Activated CD4-positive, alpha-beta T cell treated with anti-CD3 and anti-CD28 coated beads, Interleukin-2, Interleukin-6, amounts not matched to agents 100 ng/mL and 50 ng/mL, durations not matched to agents 16 hours and 8 hours (primary cell): ENCODE measurements at places on chromosomes 11 and 22.

DNA sequence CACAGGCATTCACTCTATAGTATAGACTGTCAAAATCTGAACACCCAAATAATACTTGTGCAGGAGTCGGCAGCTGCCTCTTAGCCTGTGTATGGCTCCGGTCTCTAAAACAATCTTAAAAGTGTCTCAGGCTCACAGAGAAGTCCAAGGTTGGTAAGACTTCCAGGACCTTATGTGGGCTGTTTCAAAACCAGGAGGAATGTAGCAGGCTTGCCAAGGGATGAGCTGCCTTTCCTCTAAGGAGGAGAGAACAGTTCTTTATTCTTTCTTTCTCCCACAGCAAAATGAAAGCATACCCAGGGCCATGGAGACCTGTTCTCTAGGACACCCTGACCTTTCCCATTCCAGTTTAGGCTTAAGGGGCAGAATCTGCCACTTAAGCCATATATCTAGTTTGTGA is 176.5 kb downstream of the TRPC6 start:
- no peak for DNase-seq

GRCh38 chr22:36386900-36387708 is 663 bp downstream of the MYH9 start:
- peak; percentile 73 for DNase-seq

DNA sequence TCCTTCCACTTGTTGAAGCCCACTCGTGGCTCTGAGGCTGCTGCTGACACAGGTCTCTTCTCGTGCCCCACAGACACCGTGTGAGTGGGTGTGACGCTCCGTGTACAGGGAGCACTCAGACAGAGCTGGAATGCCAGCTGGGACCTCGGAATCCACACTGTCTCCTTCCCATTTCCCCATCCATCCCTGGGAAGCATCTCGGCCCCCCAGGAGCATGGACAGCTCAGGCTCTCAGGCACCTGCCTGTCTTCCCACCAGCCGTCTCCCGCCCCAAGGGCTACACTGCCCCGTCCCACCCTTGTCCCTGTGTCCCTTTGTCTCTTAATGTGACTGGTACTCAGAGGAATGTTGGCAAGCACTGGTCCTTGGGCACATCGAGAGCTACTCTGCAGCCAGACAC is 63.8 kb downstream of the ARHGAP8 start:
- no peak for DNase-seq

DNA sequence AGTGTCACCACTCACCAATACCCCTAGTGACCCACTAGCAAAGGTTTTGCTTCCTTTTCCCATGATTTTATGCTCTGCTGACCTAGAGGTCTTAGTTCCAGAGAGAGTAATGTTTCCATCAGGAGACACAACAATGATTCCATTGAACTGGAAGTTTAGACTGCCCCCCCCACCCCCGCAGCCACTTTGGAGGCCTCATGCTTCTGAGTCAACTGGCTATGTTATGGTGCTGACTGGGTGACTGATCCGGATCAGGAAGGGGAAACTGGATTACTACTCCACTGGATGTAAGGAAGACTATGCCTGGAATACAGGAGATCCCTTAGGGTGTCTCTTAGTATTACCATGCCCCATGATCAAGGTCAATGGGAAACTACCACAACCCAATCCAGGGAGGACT is 633.6 kb downstream of the OPCML start:
- DNase-seq: no peak

- no peak for DNase-seq
Observed at GRCh38 chr11:33668468-33668825, 32.2 kb downstream of the C11orf91 start.

- no peak for DNase-seq
Observed at GRCh38 chr11:69869311-69869939, 50.2 kb upstream of the FGF3 start.

- no peak for DNase-seq
Observed at GRCh38 chr22:27311698-27312550, 489.6 kb downstream of the MN1 start.

- DNase-seq: peak; percentile 65
Observed at GRCh38 chr11:72091292-72091691, 10.6 kb downstream of the LRRC51 start.

GRCh38 chr11:45481026-45481425 is 184.4 kb downstream of the CHST1 start:
- no peak for DNase-seq

DNA sequence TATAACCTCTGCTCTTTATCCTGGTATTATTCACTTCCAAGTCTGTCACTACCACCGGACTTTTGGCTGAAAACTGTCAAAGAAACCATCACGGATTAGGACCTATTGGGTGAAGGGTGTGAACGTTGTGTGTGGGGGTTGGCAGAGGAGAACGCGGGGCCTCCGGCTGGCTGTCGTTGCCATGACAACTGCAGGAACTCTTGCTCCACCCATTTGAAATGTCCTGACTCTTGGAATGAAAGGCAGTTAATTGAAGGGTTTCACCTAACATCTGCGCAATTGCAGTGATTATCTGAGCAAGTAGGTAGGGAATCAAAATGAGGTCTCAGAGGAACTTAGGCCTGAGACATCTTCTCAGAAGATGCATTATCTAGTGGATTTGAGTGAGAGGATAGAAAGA is 60.9 kb upstream of the CLMP start:
- DNase-seq: no peak

DNA sequence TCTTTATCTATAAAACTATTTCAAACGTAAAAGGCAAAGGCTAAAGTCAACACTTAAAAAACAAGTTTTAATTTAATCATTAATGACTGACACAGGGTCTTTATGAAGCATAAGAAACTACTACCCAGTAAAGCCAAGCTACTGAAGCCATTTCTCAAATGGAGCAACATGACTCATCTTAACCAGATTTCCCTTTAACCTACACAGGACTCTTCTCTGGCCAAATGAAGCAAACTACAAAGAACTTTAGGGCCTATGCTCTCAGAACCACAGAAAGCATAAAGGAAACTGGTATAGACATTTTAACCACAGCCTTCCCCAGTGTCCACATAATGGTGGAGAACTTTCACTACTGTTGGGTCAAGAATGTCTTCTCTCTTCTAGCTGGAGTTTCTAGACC is 34.7 kb downstream of the ALG9 start:
- peak; percentile 6 for DNase-seq

GRCh38 chr11:133386262-133386661 is 146.0 kb downstream of the OPCML start:
- DNase-seq: no peak

DNA sequence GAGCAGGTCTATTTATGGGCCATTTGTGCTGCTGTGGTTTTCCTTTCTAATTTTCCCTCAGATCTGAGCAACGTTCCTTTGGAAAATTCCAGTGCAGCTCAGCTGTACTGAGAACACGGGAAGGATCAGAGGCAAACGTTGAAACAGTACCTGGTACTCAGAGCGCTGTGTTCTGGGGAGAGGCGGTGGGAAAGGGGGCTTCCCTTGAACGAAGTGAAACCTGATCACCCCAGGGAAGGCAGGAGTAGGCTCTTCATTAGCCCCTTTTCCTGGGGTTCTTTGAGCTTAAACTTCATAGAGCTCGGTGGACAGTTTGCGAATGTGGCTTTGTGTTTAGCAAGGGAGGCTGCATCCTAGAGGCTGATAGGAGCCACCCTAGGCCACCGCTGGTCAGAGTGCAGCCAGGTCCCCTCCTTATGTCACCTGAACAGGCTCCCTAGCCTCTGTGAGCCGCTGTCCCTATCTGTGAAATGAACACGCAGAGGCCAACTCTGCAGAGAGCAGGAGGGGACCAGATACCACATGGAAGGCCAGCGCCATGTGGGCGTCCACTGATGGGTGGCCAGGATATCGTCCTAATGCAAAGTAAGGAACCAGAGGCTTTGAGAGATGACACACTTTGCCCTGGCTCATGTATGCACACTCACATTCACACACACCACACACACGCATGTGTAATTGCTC is 1464.8 kb downstream of the BRD1 start:
- DNase-seq: no peak

GRCh38 chr22:27991586-27992293 is 72.7 kb upstream of the PITPNB start:
- no peak for DNase-seq

GRCh38 chr11:124644426-124645280 is 22.0 kb downstream of the TBRG1 start:
- DNase-seq: peak; percentile 24

- no peak for DNase-seq
Observed at GRCh38 chr11:124277207-124277606, 21.0 kb downstream of the OR8G5 start.

DNA sequence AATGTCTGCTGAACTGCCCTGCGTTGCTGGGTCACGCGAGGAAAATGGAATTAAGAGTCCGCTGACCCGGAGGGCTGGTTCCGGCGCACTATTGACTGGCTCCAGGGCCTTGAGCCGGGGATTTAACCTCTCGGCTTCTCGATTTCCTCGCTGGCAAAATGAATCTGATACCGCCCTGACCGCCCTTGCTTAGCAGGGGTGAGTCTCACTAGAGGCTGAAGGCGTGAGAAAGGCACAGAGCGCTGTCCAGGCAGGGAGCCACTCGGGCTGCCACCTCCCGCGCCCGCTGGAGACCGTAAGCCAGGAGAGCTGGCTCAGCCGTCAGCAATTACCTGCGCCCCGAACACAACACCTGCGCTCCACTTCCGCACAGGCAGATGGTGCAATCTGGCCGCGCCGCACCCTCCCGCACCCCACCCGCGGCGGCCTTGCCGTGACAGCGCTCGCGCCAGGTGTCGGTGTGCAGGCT is 65.6 kb downstream of the BUD13 start:
- no peak for DNase-seq

- no peak for DNase-seq
Observed at GRCh38 chr11:16989554-16989953, 24.7 kb downstream of the PLEKHA7 start.

DNA sequence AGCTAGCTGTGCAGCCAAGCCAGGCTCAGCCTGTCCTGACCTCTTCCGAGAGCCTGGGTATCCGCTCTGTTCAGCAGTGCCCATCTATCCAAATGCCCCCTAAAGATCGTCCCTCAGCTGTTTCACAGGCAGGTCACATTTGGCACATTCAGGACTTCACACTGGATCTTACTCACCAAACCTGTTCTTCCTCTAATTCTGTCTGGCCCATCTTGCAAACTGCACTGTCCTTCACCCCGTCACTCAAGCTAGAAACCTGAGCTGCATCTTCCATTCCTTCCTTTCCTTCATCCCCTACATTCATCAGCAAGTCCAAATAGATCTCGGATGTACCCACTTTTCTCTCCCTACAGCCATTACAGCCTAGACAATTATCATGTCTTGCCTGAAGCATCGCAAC is 60.7 kb upstream of the CSNK2A3 start:
- DNase-seq: no peak

GRCh38 chr11:124983674-124984511 is 29.9 kb downstream of the CCDC15 start:
- no peak for DNase-seq

- DNase-seq: no peak
Observed at GRCh38 chr11:78800096-78800690, 225.5 kb upstream of the NARS2 start.

- DNase-seq: no peak
Observed at GRCh38 chr11:80346353-80347059, 905.7 kb upstream of the TENM4 start.

- DNase-seq: no peak
Observed at GRCh38 chr11:106208760-106209159, 131.3 kb downstream of the AASDHPPT start.

DNA sequence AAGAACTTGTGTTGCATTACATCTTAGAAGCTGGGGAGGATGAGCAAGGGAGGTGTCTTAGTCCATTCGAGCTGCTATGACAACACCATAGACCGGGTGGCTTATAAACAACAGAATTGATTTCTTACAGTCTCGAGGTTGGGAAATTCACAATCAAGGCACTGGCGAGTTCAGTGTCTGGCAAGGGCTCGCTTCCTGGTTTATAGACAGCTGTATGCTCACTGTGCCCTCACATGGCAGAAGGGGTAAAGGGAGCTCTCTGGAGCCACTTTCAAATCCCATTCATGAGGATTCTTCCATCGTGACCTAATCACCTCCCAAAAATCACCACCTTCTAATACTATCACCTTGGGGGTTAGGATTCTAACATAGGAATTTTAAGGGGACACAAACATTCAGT is 150.0 kb upstream of the NECTIN1 start:
- DNase-seq: no peak

DNA sequence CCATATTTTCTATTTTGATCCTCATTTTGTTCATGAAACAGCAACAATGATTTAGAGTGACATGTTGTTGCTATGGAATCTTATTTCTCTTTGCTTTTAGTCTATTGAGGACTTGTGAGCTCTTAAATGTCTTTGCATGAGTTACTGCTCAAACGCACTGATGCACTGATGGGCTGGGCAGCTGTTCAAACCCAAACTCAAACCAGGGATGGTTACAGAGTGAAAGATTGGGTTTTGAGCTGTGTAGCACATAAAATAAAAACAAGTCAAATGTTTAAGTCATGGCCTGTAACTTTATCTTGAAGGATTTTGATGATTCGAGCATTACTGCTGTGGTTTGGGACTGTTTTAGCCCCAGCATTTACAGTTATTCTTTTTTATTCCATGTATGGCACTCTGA is 20.1 kb upstream of the NCAM1 start:
- no peak for DNase-seq

DNA sequence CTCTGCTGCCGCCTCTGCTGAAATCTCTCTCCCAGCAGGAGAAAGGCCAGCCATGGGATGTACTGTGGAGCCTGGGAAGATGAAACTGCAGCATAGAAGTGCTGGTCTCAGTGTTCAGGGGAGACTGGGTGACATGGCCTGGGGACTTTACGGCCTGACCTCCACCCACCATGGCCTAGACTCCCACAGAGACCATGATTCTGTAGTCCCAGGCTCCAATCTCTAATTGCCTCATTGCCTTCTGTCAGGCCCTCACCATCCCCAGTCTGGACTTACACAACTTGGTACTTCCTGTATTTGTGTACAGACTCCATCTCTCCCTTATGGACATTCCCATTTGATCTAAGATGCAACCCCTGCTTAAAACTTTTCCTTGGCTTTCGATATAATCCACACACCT is 43.1 kb downstream of the TRAF6 start:
- DNase-seq: no peak
